Common myeloid progenitor, CD34-positive (primary cell): ENCODE measurements at places on chromosomes 12 and 14.

DNA sequence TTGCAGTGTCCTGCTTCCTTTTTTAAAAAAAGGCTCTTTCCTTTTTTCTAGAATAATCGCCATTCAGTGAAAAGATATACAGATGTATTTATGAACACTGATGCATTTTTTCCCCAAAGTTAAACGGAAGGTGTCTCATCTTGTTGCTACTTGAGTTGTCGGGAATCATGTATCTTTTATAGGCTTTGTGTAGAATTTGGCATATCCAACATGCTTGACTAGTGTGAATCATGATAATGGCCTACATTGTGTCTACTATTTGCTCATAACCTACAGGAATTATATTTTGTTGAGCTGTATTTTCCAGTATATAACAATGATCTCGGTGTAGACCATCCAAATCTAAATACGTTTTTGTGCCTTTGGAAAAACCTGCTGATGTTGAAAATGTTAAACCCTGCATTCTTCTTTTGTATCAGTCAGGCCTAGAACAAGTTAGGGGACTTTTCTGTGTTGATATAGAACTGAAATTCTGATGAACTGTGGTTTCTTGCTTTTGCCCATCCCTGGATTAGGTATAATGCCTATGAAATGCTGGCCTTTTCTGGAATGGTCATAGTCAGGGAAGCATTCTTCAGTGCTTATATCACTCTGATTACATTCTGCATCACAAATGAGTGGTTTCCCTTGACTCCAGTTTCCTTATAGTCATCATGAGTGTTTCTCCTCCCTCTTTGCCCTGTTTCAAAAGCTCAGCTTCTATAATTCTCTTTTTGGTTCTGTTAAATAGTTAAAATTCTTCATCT, 10.8 kb downstream of the BMAL2 start:
- no peak for DNase-seq

DNA sequence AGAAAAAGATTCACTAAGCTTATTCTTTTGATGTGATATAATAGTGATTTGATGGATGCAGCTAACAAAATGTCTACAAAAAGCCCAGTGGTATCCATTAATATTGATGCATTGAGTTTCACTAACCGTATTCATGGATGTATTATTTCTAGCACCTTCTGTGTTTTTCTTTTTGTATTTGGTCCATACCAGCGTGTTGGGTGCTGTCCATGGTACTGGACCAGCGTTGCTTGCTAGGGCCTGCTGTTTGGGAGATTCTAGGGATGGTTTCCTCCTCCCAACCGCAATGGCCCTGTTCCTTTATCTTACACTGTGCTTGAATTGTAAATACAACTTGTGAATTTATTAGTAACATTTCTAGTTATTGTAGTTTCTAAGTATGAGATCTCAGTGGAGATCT, 31.7 kb downstream of the ANO4 start:
- DNase-seq, result peak; percentile 54

DNA sequence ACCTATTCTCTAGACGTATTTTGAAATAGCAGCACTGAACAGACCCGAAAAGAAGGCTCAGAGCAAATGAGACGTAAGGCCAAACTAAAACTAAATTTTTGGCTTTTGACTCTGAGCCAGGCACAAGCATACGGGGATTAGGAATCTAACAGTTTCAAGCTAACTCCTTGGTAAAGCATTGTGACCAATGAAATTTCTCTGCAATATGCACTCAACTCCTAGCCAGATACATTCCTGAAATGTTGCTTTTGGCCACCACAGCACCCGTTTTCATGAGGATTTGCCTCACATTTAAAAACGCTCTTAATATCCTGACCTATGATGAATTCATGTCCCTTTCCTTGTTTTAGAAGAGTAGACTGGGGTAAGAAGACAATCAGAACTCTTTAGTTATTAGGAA, 53.1 kb upstream of the NPFF start:
- no peak for DNase-seq

DNA sequence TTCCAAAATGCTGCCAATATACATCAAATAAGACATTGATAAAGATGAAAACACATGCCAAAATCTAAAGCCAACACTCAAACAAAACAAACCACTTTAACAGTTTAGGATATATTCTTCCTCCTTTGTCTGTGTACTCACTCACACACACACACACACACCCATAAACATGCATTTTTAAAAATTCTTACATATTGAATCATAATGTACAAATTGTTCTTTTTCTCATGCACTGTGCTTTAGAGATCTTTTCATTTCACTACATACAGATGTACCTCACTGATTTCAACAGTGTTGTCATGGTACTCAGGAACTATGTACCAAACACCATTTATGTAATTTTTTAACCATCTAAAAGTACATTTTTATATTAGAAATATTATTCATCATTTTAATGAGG, 9.5 kb upstream of the RERG start:
- DNase-seq, result peak; percentile 5
